ENCODE measurements at places on chromosomes 12 and 14.

GRCh38 chr14:92252323-92252722 lies 70.6 kb upstream of the SLC24A4 start:
- DNase-seq, result no peak

- no peak for DNase-seq
Observed at GRCh38 chr12:93954166-93955112, 193.9 kb upstream of the PLXNC1 start.

DNA sequence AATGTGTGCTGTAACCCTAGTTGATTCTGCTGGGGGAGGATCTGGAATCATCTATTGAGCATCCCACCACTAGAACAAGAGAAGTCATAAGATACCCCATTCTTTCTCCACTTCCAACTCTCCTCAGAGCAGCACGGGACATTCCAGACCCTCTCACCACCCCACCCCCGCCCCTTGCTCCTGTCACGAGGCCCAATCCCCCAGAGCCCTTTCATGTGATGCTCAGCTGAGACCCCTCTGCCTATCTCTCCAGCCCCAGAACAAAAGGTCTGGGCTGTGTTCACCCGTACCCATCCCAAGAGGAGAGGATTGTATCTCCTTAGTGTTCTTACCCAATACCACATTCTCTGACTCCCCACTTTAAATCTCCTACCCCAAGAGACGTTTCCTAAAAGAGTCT lies 602 bp downstream of the PMEL start:
- DNase-seq, result no peak

- no peak for DNase-seq
Observed at GRCh38 chr12:75568801-75569200, 57.4 kb upstream of the KRR1 start.

DNA sequence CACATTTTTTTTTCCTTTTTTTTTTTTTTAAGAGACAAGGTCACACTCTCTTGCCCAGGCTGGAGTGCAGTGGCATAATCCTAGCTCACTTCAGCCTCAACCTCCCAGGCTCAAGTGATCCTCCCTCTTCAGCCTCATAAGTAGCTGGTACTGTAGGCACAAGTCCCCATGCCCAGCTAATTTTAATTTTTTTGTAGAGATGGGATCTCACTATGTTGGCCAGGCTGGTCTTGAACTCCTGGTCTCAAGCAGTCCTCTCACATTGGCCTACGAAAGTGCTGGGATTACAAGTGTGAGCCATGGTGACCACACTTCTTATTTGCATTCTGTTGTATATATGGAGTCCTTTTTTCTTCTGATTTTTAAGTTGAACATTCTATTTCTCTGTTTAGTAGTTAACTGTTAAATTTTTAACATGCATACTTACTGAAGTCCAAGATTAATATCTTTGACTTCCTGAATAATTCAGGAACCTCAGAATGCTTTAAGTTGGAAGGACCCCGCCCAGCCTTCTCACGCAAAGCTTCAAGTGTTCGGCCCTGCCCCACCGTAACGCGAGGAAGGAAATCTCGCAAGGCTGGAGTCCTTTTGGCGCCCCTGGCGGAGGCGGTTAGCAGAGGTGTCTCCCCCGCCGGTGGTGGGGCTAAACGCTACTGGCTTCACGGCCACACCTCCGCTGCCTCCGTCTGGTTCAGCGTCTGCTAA lies 21.6 kb downstream of the SPATS2 start:
- DNase-seq, result no peak

- no peak for DNase-seq
Observed at GRCh38 chr14:72577521-72577920, 316.4 kb downstream of the DPF3 start.

DNA sequence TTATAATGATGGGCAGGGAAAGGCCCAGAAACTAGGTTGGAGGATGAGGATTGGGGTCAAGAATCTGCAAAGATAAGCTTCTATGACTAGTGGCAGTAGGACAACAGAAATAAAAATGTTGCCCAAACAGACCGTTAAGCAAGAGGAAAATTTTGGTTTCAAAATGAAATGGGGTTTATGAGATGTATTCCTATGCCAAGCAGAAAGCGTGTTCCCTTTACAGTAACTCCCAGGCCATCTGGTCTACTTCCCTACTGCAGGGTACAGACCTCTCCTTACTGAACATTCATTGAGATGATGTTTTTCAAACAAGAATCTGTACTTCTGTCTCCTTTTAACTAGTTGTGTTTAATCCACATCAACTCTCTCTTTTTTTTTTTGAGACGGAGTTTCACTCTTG lies 20.4 kb upstream of the TMEM229B start:
- no peak for DNase-seq

GRCh38 chr12:3304436-3305165 lies 186.4 kb upstream of the PRMT8 start:
- DNase-seq, result no peak

GRCh38 chr12:122560138-122560537 lies 33.1 kb downstream of the KNTC1 start:
- no peak for DNase-seq

GRCh38 chr12:58349161-58349560 lies 407.8 kb downstream of the ATP23 start:
- no peak for DNase-seq

GRCh38 chr12:131607658-131608447 lies 103.0 kb upstream of the SFSWAP start:
- no peak for DNase-seq

DNA sequence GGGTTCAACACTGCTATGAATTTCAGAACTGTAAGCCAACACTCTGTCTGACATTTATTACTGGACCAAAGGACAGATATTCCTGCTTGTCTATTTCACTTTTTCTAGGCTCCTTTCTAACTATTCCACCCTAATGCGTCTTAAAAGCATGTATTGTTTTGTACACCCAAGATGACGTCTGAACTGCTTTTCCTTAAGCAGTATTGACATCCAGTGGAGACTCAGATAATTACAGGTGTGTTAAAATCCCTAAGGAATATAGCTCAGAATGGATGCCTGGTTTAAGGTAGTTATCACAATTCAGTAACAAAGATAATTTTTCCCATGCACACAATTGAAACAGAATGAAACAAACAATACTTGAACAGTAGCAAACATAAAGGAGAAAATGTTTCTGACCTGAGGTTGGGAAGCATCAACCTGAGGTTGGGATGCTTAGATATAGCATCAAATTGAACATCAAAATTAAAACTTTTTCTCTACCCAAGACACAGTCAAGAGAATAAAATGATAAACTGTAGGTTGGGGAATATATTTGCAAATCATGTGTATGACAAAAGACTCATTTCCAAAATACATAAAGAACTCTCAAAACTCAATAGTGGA lies 93.7 kb upstream of the PTPRR start:
- no peak for DNase-seq

- no peak for DNase-seq
Observed at GRCh38 chr12:97982684-97983083, 520.1 kb downstream of the RMST start.

GRCh38 chr12:78703820-78704525 lies 160.6 kb upstream of the SYT1 start:
- no peak for DNase-seq

DNA sequence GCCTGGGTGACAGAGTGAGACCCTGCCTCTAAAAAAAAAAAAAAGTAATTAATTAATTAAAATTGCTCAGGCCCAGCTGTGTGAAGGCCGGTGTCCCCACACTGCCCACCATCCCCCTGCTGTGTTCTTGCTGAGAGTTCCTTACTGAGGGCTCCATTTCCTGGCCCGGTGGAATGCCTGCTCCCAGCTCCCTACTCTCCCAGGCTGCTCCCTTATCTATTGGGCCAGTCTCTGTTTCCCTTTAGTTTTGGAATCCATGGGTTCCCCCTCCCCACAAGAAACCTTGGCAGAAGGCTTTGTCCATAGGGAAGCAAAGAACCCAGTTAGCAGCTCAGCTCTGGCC lies 19.0 kb downstream of the MLXIP start:
- no peak for DNase-seq

GRCh38 chr12:23484238-23484637 lies 465.2 kb downstream of the SOX5 start:
- DNase-seq, result no peak

GRCh38 chr12:88325076-88325815 lies 183.1 kb downstream of the TMTC3 start:
- DNase-seq, result no peak

- no peak for DNase-seq
Observed at GRCh38 chr12:103697971-103698751, 111.1 kb downstream of the STAB2 start.

DNA sequence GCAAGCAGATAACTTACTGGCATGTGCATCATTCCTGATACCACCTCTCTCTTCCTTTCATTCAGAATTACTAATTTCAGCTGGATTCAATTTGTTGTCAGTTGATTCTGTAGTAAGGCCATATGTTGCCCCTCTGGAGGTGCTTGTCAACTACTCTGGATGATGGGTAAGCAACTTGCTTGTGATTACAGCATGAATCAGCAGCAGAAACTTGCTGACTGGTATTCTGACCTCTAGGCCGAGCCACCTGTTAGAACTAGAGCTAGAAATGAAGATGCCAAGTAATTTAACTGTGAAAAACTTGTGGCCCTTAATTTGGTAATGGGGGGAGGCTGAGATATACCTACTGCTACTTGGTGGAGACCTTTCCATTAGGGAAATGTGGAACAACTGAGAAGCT lies 5.1 kb downstream of the RNF10 start:
- no peak for DNase-seq

GRCh38 chr12:18258929-18259328 lies 2.4 kb upstream of the PIK3C2G start:
- DNase-seq, result no peak

- no peak for DNase-seq
Observed at GRCh38 chr14:21098892-21099595, 589 bp upstream of the ZNF219 start.

DNA sequence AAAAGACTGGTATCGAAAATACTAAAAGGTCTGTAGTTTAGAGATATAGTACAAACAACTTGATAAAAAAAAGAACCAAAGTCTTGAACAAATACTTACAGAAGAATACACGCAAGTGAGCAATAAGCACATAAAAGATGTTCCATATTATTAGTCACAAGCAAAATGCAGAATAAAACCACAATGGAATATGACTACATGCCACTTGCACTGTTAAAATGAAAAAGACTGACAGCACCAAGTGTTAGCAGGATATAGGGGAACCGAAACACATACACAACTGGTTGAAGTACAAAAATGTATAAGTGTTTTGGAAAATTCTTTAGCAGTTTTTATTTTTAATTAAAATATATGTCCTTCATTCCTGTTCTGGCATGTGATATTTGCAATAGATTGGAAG lies 3.6 kb downstream of the CLEC2A start:
- DNase-seq, result no peak

DNA sequence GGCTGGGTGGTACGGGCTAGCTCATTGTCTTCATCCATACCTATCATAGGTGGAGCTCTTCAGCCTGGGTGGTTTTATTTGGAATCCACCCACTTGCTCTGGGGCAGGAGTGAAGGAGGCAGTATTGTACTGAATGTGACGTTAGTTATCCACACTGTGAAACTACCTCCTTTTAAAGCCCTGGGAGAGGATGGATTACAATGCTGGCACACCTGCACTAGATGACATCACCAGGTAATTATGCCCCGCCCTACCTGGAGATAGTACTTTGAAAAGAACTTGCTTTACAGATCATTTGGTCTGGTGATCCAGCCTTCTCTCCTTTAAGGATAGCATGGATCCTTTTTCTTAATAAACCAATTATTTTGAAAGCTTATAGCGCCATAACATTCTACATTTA lies 78.0 kb downstream of the B4GALNT3 start:
- DNase-seq, result no peak

GRCh38 chr14:81176241-81176640 lies 44.5 kb downstream of the GTF2A1 start:
- DNase-seq, result no peak

DNA sequence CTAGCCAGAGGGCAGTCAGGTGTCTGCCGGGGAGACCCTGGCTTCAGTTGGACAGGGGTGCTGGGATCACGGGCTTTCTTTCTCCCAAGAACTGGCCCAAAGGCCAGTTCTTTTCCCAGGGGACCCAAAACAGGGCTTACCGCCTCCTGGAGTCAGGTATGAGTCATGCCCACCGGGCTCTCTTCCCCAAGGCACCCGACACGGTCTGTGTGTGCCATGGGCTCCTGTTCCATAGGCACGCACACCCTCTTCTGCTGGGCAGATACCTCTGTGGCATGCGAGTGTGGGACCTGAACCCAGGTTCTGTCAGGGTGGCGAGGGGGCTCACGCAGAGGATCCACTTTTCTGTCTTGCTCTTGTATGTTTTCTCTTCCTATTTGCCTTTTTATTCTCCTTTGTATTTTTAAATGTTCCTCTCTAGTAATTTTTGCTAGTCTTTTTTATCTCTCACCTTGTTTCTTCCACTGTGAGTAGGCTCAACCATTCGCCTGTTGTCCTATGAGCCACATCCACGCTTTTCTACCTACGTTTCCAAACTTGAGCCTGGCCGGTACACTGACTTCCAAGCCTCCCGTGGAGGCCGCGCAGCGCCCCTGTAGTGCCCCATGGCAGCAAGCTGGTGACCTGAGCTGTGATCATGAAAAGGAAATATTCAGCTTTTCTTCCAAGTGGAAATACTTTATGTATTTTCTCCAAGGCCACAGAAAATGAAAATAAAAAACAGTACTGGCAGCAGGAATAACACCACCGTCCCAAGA lies 362.2 kb downstream of the CACNA1C start:
- no peak for DNase-seq

GRCh38 chr12:83506841-83507240 lies 820.1 kb downstream of the TMTC2 start:
- DNase-seq, result no peak

DNA sequence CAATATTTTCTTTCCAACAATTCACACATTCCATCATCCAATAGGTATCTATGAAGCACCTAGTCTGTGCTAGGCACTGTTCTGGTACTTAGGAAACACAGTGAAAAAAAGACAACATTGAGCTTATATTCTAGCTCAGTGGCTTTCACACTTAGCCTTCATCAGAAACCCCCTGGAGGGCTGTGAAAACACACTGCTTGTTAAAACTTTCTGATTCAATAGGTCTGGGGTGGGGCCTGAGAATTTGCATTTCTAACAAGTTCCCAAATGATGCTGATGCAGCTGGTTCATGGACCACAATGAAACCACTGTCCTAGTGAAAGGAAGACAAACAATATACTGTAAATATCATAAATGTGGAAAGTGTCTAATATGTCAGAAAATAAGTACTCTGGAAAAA lies 5.9 kb downstream of the VTI1B start:
- no peak for DNase-seq

GRCh38 chr14:56129933-56130332 lies 11.7 kb downstream of the PELI2 start:
- no peak for DNase-seq

- no peak for DNase-seq
Observed at GRCh38 chr12:112389228-112389627, 7.0 kb upstream of the HECTD4 start.

DNA sequence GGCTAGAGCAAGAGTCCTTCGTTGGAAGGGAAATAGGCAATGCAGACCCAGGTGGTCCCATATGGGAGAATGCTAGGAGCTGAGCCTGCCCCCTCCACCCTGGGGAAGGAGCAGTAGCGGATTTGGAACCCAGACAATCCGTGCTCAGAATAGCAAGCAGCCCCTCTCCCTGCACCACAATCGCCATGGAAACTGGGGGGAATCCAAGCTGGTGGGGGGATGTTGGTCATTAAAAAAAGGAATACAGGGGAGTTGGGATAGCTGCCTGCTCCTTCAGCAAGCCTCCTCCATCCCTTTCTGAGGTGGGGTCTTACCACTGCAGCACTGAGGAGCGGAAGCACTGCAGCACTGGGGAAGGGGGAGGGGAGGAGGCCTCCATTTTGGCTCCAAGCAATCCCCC lies 2.9 kb downstream of the RND1 start:
- no peak for DNase-seq
